ENCODE measurements at places on chromosomes 4 and X. TPM values are rescaled to one million over a fixed set of nuclear protein-coding genes. Genes with fewer than 3 reads are reported as not detected.

Gene C1QTNF7
- 0.94 TPM for total RNA-seq

Gene MYOZ2
- 0.08 TPM for total RNA-seq

Gene CTAG2
- not detected for total RNA-seq

Gene ADAMTS3
- total RNA-seq, result 0.15 TPM

Gene TLL1
- total RNA-seq, result 2.4 TPM

Gene DIPK2B
- 1.5 TPM for total RNA-seq

Gene BTC
- 3.4 TPM for total RNA-seq

Gene FAM184B
- total RNA-seq, result 0.94 TPM

Gene EXOSC9
- 17.8 TPM for total RNA-seq

Gene CCSER1
- 13.4 TPM for total RNA-seq

Gene TMPRSS11B
- not detected for total RNA-seq

Gene CBLL2
- total RNA-seq, result not detected

Gene CSAG2
- not detected for total RNA-seq

- no peak for DNase-seq
Observed at GRCh38 chrX:153556767-153557166, 39.3 kb downstream of the ATP2B3 start.

GRCh38 chr4:78581618-78582017 lies 30.0 kb downstream of the ANXA3 start:
- no peak for DNase-seq

DNA sequence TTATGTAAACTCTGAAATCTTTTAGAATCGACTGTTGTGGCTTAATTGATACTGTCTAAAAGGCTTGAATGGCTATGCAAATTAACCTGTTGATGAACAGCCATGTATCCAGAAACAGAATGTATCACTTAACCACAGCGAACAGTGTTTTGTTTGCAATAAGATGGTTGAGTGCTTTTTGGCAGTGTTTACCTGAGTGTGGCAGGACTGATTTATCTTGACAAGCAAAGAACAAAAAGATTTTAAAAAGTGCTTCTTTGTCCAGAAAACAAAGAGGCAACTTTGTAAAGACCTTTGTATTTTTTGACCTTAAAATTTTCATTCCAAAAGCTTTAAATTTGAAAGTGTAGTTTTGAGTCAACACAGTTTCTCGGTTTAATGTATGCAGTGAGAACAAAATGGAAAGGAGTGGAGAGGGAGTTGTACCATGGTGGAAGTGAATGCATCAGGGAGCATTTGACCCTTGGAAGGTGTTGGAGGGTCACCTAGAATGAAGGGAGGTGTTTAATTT lies 18.0 kb downstream of the ARHGAP10 start:
- DNase-seq, result no peak

DNA sequence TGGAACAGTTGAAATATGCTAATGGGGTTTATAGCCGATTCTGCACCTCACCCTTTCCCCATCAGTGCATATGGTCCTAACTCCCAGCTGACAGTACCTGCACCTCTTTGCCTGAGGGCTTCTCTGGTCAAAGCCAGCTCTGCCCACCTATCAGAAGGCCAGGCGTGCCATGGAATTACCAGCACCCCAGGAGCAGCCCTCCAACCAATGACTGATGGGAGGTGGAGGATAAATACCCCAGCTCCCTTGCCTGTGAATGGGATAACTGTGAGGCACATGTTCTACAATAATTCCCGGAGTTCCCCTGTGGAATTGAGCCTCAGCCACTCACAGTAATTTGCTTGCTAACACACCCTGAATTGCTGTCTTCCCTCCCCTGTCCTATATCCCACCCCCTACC lies 572.0 kb downstream of the BCOR start:
- DNase-seq, result no peak

DNA sequence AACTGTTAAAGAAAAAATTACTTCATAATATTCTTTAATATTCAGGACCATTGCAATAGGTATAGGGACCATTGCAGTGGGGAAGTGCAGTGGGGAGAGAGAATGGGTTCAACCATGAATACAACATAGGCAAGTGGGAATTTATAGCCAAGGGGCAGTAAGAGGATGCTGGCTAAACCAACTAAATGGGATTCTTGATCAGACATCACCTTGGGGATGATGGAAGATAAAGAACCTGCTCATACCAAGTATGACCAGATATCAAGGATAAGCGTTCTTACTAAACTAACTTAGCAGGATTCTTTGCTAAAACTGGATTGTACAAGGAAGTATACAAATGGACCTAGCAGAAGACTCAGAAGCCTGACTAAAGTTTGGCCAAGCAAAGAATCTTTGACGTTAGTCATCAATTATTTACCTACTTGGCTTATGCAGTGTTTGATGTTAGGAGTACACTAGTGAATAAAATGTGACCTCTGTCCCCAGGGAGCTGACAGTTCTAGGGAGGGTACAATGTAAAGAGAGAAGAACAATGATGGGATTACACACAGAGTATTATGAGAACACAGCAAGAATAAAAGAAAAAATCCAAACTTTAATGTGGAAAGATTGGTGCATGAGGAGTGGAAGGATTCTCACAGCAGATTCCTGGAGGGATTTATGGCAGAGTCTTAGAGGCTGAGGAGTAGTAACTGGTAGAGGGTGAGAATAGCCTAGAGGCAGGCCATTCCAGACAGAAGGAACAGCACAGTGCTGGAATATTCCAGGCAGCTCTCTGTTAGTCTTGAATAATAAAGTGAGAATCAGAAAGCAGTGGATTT lies 54.7 kb upstream of the MYOZ2 start:
- DNase-seq, result peak; percentile 58

DNA sequence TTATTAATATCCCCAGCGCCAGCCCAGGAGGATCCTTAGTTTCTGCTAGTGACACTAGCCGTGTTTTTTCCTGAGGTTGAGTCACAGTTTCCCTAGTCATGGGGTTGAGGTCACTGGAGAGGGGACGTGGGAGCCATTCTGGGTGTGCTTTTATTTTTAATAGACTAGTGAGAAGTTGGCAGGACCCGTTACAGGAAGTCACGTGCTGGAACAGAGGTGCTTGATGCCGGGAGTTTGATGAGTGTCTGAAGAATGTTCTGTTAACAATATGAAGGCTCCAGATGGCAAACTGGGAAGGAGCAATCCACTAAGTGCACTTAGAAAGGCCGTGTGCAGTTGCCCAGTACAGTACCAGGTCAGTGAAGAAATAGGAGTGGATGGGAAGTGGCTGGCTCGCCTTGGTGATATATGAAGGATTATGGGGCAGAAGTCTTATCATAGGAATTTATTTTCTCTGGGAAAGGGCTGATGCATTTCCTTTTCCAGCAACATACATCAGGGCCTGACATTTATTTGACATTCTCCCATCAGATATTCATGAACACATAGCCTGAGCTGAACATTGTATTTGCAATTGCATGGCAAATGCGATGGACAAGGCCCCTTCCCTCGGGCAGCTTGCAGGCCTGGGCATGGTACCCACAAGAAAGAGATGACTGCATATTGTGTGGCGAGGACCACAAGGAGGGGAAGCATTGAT lies 291.8 kb downstream of the FBXW7 start:
- peak; percentile 21 for DNase-seq

DNA sequence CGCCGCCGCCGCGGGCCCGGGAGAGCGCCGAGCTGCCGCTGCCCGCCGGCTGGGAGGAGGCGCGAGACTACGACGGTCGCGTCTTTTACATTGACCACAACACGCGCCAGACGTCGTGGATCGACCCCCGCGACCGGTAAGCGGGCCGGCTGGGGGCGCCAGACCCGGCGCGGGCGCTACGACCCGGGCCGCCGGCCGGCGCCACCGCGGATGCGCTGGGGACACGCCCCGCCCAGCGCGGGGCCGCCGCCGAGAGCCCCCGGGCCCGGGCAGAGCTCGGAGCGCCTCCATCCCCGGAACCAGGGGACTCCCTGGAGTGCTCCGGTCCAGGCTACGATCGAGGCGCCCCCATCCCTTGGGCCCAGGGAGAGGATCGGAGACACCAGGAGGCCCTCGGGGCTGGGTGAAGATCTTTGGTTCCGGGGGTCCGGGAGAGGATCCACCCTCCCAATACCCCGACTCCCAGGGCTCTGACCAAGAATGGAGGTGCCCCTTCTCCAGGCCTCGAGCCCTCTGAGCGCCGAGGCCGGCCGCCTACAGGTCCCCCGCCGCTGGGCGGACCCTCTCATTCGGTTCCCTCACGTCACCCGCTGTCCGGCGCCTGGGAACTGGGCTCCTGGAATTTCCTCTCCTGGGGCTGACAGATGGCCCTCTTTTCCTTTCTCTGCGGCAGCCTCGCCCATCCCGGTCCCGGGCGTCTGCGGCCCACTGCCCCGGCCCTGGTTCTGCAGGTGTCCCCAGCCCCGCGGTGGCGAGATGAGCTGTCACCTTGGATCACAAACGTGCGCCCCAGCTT lies 48.8 kb downstream of the CLDN34 start:
- peak; percentile 23 for DNase-seq

- DNase-seq, result no peak
Observed at GRCh38 chrX:31136144-31136611, 64.3 kb upstream of the FTHL17 start.

GRCh38 chr4:13218326-13218958 lies 265.7 kb downstream of the RAB28 start:
- DNase-seq, result no peak

DNA sequence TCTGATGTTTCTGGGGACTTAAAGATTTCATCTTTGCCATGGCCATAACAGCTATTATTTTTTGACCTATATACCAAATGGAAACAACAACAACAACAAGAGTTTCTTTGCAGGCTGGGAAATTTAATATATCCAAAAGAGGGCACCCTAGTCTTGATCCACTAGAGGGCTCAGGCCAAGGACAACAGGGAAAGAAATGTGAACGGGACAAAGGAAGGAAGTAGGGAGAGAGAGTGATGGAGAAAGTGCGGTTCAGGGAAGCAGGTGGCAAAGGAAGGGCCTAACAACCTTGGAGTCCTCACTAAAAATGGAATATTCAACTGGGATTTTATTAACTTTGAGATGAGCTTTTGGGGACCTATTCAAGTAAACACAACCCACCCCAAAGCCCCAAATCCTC lies 67.8 kb upstream of the SCML1 start:
- no peak for DNase-seq

DNA sequence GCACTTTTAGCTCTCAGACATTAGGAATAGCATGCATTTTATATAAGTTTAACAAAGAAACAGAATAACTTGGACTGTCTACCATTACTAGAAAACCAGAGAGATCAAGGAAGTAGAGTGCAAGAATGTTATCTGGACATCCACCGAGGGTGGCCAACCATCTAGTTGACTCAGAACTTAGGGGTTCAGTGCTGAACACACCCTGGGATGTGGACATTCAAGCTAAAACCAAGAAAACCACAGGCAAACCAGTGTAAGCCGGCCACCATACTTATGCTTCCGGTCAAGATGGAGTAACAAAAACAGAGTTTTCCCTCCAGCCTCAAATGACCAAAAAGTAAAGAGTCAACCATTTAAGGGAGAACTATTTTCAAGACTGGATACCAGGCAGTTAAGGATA lies 181.4 kb upstream of the MXRA5 start:
- no peak for DNase-seq

DNA sequence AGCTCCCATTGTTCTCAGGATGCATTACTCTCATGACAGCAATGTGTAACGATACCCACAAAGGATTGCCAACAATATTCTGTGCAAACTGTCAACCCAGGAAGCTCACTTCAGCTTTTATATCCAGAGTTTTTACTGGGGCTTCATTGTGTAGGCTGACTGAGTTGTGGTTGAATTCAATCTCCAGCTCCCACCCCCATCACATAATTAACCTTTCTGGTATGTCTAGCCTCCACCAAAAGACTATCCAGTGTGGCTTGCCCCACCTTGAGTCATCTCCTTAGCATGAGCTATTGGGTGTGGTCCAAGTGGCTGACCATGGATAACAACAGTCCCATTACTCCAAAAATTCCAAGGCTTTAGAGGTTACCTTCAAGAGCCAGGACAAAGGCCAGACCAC lies 17.7 kb upstream of the TAB3 start:
- no peak for DNase-seq

DNA sequence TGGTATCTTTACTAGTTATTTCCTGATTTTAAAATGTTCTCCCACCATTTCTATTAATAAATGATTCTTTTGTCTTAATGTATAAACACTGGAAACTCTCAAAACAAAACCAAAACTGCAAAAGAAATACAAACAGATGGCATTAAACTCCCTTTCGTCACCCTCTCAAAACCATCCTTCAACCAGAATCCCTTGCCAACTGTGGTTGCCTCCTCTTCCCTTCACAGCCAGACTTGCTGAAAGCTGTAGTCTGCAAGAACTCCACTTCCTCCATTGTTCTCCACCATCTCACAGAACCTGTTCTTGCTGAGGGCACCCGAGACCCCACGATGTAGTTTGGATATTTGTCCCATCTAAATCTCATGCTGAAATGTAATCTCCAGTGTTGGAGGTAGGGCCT lies 96.5 kb downstream of the WWC2 start:
- no peak for DNase-seq

DNA sequence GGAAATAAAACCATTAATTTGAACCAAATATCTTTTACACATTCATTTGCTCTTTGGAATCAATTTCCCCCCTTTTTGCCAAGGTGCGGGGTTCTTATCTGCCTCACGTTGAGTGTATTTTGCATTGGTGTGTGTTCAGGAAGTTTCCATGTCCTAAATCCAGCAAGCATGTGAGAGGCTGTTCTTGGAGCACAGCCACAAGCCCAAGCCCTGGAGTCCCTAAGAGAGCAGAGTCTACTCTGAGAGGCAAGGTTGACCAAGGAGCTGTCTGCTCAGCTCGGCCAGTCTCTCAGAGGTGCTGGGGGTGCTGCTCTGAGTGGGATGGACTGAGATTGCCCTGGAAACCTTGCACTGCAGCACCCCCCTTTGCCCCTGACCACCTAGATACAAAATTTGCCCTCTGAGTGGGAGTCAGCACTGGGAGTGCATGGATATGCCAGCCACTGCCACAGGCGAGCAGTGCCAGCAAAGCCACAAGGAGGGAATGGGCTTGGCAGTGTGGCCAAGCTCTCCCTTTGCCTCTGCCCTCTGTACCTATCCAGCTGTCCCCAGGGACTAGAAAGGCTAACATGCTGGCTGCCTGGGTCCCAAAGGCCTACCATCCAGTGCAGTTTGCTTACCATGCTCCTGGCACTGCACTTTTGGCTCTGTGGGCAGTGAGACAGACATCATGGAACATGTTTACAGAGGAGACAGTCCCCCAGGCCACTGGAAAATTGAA lies 20.5 kb upstream of the FAM193A start:
- no peak for DNase-seq

GRCh38 chr4:102642631-102643298 lies 118.0 kb downstream of the MANBA start:
- DNase-seq, result no peak

DNA sequence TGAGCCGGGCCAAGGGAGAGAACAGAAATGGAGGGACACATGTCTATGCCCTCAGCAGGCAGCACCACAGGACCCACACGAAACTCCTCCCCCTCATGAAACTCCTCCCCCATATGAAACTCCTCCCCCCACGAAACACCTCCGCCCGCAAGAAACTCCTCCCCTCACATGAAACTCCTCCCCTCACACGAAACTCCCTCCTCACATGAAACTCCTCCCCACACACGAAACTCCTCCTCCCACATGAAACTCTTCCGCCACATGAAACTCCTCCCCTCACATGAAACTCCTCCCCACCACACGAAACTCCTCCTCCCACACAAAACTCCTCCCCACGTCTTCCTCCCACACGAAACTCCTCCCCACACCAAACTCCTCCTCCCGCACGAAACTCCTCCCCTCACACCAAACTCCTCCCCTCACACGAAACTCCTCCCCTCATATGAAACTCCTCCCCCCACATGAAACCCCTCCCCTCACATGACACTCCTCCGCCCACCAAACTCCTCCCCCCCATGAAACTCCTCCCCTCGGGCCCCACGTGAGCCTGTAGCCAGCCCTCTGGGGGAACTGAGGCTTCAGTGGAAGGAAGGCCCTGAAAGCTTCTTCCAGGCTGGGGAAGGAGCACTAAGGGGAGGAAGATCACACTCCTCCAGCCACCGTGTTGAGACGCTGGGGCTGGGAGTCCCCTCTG lies 15.2 kb downstream of the ADRA2C start:
- DNase-seq, result no peak
